ENCODE measurements at places on chromosomes 3 and 15. TPM values are rescaled to one million over a fixed set of nuclear protein-coding genes. Genes with fewer than 3 reads are reported as not detected.

GRCh38 chr3:193970773-193971206 lies 165.2 kb upstream of the HES1 start:
- no peak for DNase-seq

DNA sequence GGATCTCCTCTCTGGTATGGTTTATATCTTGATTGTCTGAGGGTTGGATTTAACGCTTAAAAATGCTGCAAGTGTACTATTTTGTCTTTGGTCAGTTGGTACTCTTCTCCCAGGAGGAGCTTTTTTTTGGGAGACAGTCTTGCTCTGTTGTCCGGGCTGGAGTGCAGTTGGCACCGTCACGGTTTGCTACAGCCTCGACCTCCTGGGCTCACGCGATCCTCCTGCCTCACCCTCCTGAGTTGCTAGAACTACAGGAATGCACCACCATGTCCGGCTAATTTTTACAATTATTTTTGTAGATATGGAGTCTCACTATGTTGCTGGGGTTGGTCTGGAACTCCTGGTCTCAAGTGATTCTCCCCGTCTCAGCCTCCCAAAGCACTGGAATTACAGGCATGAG lies 89.5 kb downstream of the FNDC3B start:
- no peak for DNase-seq

KLHL40 gene
- total RNA-seq = not detected

GRCh38 chr3:54713455-54713854 lies 214.4 kb downstream of the LRTM1 start:
- DNase-seq = no peak

DNA sequence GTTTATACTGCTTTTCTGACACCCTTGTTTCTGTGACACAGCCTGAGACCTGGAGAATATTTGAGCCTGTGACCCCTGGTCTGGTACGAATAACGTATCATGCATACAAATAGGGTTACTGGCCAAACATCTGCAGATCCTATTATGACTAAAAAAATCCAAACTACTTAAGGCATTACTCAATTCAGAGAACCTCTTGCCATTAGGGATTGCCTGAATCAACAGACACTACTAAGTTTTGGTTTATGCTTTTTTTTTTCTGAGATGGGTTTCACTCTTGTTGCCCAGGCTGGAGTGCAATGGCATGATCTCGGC lies 35.4 kb downstream of the OSBPL10 start:
- no peak for DNase-seq

DNA sequence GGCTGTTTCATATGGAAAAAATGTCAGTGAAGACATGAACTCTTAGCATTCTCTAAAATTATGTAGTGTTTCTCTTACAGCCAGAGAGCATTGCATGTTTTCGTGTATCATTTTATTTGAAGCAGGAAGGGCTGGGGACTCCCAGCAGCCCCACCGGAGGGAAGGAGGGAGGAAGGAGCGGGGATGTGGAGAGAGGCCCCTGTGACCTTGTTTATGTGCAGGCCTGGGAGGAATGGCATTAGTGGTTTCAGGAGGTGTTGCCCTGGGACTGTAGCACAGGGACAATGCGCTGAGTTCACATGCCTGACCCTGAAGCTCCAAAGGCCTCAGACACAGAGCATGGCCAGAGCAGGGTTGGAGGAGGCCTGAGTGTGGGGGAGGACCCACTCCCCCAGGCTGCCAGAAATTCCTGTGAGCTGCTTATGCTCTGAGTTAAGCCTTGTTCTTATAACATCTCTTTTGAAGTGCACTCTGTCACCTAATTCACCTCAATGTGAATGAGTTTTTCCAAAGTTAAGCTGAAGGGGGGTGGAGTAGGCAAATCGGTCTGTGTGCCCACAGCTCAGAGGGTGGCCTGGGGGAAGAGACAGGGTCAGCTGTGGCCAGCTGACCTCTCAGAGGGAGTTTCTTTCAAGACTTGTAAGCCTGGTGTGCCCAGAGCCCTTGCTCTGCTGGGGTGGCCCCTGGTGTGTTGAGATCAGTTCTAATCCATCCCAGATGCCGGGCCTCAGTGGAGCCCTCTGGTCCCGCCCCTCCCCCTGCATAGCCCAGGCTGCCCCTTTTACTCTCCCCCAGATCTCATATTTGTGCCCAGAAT lies 3.9 kb upstream of the RNU6-1 start:
- DNase-seq = no peak

- no peak for DNase-seq
Observed at GRCh38 chr3:139935866-139936817, 1.2 kb downstream of the CLSTN2 start.

GRCh38 chr3:146313746-146314111 lies 62.8 kb upstream of the PLSCR4 start:
- DNase-seq = no peak

CCDC39 gene
- total RNA-seq = not detected

- no peak for DNase-seq
Observed at GRCh38 chr3:146449613-146450012, 19.7 kb downstream of the PLSCR2 start.

DNA sequence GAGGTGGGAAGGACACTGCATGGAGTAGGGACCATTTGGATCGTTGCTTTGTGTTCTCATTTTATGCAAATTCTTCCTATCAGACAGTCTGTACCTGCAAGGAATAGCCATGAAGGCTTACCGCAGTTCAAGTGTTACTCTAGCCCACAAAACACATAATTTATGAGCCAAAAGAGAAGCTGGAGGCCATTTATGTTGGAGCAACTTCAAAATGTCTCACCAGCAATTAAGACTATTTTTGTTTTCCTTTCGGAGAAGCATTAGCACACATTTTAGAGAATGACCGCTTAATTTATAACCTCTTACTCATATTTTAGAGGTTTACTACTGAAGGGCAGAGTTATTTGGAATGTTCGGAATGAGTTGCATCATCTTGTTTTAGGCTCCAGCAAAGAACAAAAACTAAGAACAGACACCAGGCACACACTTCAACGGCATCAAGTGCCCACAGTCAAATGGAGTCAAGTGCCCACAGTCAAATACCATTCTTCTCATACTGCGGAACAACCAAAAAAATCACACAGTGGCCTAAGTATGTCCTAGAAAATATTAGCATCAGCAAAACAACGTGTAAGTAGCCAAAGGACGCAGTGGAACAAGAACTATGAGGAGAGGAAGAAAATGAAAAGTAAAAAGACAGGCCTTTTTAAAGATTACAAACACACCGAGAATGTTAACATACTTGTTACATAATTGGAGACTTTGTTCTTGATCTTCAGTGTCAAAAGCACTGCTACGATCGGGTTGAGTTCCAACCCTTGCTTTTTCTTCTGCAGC lies 17.5 kb upstream of the GOLGA8J start:
- peak; percentile 34 for DNase-seq

GRCh38 chr15:41558400-41559238 lies at the start of gene TYRO3:
Gene TYRO3, plus strand, starts transcription at chr15:41559212. Its CDS starts 46 bp downstream, at chr15:41559258.
- DNase-seq = no peak

- DNase-seq = no peak
Observed at GRCh38 chr3:31405515-31405914, 127.2 kb upstream of the STT3B start.

DNA sequence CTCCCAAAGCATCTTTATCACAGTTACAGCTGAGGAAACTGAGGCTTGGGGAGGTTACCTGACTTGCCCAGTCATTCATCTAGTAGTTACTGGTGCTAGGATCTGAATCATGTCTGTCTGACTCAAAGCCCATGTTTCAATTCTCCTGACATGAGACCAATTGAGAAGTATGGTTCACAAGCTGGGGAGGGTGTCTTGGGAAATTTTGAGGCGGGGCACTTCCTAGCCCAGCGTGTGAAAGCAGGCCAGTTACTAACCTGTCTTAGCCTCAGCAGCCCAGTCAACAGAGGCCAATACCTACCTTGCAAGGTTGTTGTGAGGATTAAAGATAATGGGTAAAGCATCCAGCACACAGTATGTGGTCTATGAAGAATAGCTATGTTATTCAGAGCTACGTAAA lies 37.0 kb downstream of the CLDN18 start:
- DNase-seq = no peak

DNA sequence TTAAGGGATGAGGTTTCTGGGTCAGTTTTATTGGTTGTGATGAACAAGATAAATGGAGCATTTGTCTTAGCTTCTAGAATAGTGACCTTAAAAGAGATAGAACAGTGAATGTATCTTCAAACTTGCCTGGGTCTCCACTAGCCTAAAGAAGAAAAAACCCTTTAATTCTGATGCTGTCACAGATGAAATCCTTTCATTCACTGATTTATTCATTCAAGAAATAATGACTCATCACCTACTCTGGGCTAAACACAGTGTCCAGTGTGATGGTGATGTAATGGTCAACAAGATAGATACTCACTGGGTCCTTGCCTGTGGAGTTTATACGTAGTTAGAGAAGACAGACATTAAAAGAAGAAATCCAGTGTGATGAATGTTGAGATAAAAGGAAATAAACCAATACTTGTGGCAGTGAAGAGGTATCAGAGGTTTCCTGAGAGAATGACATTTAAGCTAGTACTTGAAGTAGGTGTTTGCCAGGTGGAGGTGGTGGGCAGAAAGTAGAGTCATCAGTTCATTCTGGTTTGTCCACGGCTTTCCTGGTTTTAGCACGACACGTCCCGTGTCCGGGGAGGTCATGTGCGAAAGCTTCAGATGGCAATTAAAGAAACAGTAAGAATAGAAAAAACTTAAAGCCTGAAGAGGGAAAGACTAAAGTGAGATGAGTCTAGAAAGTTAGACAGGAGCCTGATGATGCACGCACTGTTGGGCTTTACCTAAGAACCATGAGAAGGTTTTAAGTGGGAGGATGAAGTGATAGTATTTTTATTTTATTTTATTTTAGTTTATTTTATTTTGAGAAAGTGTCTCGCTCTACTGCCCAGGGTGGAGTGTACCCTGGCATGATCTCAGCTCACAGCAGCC lies 18.5 kb downstream of the PAK2 start:
- DNase-seq = no peak

GRCh38 chr15:100334015-100334414 lies 7.8 kb downstream of the ADAMTS17 start:
- no peak for DNase-seq

MUC20 gene
- total RNA-seq = 20.1 TPM

- DNase-seq = no peak
Observed at GRCh38 chr3:177371888-177372287, 174.6 kb upstream of the TBL1XR1 start.

SPATA12 gene
- total RNA-seq = not detected

DNA sequence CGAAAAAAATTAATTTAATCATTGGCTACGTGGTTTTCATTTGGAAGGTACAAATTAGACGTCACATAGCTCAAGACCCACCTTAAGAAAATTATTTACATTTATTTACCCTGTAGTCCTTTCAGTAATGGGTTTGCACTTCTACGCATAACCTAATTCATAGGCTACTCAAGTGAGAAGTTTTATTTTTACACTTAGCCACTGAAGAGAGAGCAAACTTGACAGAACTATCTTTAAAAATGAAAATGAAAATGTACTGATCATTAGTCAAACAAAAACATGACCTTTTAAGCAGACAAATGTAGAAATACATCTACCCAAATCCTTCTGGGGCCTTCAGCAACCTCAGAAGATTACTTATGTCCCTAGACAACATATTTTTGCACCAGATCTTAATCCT lies 269.4 kb upstream of the TTC14 start:
- DNase-seq = no peak

APBA2 gene
- total RNA-seq = 6.9 TPM

Measured in breast epithelium (tissue), 4 donors.